Stimulated activated CD4-positive, alpha-beta T cell treated with anti-CD3 and anti-CD28 coated beads, Interleukin-1b, Interleukin-23, amount 100 ng/mL, for 1 hour (primary cell): ENCODE measurements at places on chromosomes 4 and X.

- DNase-seq = no peak
These were observed 71.0 kb upstream of the DHX15 start for GRCh38 chr4:24655326-24655725.

- no peak for DNase-seq
These were observed 167.1 kb downstream of the RAPGEF2 start for GRCh38 chr4:159269956-159270355.

- no peak for DNase-seq
These were observed 533.3 kb downstream of the TMA16 start for GRCh38 chr4:164027805-164028204.

DNA sequence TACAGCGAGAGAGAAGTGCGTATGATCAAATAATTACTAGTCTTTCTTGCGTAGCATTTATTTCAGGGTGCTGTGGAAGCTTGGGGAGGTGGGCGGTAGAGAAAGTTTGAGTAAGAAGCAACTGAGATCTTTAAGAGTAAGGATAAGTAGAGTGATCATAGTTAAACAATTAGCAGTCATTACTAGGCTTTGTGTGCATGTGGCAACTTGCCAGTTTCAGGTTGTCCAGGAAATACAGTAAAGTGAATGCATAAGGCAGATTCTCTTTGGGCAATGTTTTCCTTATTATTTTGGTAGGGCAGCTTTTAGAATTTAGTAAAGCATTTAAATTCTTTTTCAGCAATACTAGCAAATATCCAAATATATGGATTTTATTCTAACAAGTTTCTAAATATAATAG is 57.0 kb downstream of the HPGDS start:
- no peak for DNase-seq

DNA sequence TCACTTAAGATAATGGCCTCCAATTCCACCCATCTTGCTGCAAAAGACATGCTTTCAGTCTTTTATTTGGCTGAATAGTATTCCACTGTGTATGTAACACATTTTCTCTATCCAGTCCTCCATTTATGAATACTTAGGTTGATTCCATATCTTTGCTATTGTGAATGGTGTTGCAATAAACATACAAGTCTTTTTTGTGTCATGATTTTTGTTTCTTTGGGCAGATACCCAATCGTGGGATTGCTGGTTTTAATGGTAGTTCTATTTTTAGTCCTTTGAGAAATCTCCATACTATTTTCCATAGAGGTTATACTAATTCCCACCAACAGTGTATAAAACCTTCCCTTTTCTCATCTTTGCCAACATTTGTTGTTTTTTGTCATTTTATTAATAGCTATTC is 180.9 kb downstream of the SMIM20 start:
- no peak for DNase-seq

DNA sequence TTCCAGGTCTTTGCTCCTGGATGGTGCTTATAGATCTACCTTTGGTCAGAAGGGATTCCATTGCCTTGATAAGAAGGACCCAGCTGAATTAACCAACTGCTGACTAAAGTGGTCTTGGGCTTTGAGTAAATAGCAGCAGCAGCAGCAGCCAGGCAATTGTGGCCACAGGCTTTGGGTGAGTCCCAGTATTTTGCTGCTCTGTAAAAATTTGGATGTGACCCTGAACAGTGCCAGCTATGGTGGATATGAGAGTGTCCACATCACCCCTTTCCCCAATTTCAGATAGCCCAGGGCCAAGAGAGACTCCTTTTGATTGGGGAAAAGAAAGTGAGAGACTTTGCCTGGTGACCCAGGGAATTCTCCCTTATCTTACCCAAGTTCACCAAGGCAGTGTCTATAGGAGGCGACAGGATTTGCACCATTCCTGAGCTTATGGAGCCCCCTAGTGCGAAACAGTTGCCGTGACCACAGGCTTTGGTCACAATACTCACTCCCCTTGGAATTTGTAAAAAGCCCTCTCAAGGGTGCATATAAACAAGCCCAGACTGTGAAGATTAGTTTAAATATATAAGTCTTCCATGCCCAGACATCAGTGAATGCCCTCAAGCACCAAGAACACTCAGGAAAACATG is 518.0 kb downstream of the TMA16 start:
- DNase-seq = no peak

GRCh38 chrX:40719731-40720130 is 15.6 kb downstream of the MED14 start:
- DNase-seq = no peak

- no peak for DNase-seq
These were observed 572 bp downstream of the EXOSC9 start for GRCh38 chr4:121801715-121802075.

GRCh38 chr4:141090473-141090872 is 42.8 kb downstream of the RNF150 start:
- no peak for DNase-seq

DNA sequence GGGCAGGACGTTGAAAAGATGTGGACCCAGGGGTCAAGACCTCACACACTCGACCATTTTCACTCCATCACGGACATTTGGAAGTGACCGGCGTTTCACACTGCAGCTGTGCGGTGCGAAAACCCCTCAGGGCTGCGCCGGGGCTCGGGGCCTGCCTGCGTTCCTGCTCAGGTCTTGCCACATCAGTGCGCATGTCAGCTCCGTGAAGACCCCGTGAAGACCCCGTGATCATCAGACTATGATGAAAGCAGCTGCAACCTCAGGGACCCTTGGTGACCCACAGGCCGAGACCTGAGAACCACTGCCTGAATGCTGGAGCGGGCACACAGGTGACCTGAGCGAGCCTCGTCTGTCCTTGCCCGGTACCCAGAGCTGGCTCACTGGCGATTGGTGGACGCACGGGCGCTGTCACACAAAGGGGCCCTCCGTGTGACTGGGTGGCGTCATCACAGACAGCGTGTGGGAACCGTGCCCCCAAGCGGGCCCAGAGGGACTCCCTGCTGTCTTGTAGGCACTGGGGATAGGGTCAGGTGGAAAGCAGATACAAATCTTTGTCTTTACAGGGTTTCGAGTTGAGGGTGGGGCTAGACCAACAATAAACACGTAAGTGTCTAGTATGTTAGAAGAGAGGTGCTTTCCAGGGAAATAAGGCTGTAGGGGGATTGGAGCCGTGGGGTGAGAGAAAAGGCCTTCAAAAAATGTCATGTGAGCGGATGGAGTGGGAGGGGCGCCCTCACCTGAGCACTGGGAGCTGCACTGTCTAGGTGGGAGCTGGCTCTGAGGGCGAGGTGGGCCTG is 12.7 kb downstream of the MSANTD1 start:
- DNase-seq = no peak

GRCh38 chrX:150198776-150199175 is 164.3 kb upstream of the MAMLD1 start:
- no peak for DNase-seq

DNA sequence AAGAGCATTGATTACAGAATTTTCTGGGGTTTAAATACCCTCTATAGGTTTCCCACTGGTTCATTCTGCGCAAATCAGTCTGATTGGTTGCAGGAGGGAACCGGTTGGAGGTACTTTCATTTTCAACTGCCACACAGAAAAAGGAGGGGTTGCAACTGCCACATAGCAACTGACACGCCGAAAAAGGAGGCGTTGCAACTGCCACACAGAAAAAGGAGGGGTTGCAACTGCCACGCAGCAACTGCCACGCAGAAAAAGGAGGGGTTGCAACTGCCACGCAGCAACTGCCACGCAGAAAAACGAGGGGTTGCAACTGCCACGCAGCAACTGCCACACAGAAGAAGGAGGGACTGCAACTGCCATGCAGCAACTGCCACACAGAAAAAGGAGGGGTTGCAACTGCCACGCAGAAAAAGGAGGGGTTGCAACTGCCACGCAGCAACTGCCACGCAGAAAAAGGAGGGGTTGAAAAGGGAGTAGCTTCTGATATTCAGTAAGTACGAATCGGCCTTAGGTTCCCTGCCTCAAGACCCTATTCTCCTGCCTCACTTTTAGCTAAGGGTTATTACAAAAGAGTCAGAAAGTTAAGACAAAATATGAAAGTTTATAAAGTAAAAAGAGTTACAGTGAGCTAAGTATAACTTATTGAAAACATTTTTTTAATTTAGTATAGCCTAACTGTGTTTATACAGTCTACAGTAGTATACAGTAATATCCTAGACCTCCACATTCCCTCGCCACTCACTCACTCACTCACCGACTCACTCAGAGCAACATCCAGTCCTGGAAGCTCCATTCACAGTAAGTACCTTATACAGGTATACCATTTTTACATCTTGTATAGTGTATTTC is 431.8 kb downstream of the KCTD8 start:
- DNase-seq = no peak

- no peak for DNase-seq
These were observed 38.5 kb upstream of the MED14 start for GRCh38 chrX:40773809-40774208.

DNA sequence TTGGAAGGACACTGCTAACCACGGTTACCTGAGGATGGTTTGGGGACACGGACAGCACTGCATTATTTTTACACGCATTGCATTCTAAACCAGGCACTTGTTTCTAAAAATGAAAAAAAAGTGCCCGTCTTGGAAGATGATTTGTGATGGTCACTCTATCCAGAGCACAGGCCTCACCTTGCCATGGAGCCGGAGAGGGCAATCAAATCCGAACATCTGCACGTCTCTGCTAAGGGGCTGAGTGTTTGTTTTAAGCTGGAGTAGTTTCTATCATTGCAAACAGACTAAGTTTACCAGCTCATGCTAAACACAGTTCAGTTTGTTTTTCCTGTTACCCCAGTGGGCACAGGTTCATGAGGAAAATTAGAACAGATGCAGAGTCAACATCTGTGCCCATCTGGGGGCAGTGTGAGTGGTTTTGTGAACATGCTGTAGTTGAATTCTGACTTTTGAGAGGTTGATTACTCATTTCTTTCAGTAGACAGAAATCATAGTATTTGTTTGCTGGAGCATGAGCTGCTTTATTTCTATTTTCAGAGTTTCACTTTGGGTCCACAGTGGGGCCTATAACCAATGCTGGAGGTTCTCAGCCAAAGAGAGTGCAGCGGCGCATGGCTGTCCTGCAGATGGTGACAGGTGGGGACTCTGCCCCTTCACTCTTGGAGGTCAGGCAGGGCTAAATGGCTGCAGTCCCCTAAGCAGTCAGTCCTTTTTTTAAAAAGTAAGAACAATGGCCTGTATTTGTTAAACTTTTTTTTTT is 65.4 kb upstream of the ENPP6 start:
- DNase-seq = no peak
